ENCODE measurements at places on chromosomes 2 and 18. TPM values are rescaled to one million over a fixed set of nuclear protein-coding genes. Genes with fewer than 3 reads are reported as not detected.

OSR1 gene
- total RNA-seq: not detected

ALPG gene
- total RNA-seq: not detected

CLEC4F gene
- total RNA-seq: not detected

C2orf78 gene
- not detected for total RNA-seq

GATA6 gene
- total RNA-seq: not detected

GRCh38 chr2:241961454-241961853, 91.9 kb downstream of the RTP5 start:
- no peak overlapping the region for H3K27ac ChIP-seq
- DNase-seq: no peak
- peaks cover 3% of the 10 kb centered on the region for H3K27me3 ChIP-seq
- no peak overlapping the region for H3K4me3 ChIP-seq
- no peaks in the 10 kb centered on the region for H3K36me3 ChIP-seq

GRCh38 chr2:233288663-233289062, 19.0 kb upstream of the SAG start:
- DNase-seq: no peak
- no peak overlapping the region for H3K4me3 ChIP-seq
- peak overlapping the region; percentile 9 for H3K27ac ChIP-seq
- H3K27me3 ChIP-seq: no peaks in the 10 kb centered on the region
- peaks cover 80% of the 10 kb centered on the region for H3K36me3 ChIP-seq

DNA sequence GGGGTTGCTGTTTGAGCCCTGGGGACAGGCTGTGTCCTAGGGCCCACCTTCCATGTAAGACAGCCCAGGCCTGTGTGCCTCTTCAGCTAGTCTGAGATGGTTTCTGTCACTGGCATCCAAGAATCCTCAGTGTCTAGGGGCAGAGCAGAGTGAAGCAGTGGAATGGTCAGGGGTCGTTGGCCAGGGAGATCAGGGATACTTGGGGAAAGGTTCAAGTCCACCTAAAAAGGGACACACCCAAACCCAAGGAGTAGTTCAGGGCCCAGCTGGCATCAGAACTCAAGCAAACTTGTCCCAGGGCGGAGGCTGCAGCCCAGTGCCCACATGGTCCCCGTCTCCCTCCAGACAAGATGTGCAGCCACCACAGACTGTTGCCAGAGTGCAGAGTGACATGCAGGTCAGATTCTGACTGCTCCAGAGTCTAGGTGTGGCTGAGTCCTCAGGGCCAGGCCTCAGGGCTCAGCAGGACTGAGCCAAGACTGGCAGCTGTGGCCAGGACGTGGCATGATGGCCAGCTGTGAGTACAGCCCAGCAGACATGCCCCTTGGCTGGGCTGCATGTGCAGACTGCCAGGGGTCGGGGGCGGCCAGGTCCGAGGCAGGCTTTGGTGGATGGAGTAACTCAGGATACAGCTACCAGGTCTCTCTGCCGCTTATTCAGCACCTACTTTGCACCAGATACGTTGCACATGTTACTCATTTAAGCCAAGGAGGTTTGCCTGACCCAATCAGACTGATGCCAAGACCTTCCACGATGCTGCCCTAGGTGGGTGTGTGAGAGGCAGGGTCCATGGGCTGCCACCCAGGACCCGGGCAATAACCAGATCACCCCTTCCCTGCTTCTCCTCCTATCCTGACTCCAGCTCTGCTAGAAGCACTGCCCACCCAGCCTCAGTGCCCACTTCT, 146.6 kb downstream of the SMAD7 start:
- DNase-seq: no peak
- H3K4me1 ChIP-seq: peaks cover 54% of the 10 kb centered on the region
- H3K4me3 ChIP-seq: no peak overlapping the region

GRCh38 chr18:25568986-25569385, 217.0 kb upstream of the ZNF521 start:
- H3K36me3 ChIP-seq: no peaks in the 10 kb centered on the region
- no peak for DNase-seq
- H3K27me3 ChIP-seq: no peaks in the 10 kb centered on the region

GRCh38 chr18:39840406-39840805, 2114.6 kb upstream of the PIK3C3 start:
- H3K36me3 ChIP-seq: no peaks in the 10 kb centered on the region
- H3K27me3 ChIP-seq: no peaks in the 10 kb centered on the region
- DNase-seq: no peak
- no peak overlapping the region for H3K27ac ChIP-seq
- H3K4me1 ChIP-seq: no peaks in the 10 kb centered on the region

DNA sequence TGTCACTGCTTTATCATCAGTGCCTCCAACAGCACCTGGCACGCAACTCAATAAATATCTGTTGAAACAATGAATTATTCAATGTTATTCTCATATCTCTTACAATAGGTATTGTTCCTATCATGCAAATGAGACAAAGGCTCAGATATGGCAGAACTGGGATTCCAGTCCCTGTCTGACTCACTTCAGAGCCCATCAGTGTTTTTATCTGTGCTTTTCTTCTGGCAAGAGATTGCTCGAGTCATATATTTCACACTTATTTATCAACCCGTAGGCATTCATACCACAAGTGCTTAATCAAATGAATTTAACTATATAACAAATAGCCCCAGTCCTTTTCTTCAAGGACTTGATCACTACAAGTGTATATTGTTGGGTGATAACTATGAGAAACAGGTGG, 76.4 kb upstream of the TSPYL6 start:
- no peaks in the 10 kb centered on the region for H3K36me3 ChIP-seq
- DNase-seq: no peak
- H3K27ac ChIP-seq: no peak overlapping the region
- peaks cover 28% of the 10 kb centered on the region for H3K27me3 ChIP-seq
- peaks cover 13% of the 10 kb centered on the region for H3K4me1 ChIP-seq
- no peak overlapping the region for H3K4me3 ChIP-seq

DNA sequence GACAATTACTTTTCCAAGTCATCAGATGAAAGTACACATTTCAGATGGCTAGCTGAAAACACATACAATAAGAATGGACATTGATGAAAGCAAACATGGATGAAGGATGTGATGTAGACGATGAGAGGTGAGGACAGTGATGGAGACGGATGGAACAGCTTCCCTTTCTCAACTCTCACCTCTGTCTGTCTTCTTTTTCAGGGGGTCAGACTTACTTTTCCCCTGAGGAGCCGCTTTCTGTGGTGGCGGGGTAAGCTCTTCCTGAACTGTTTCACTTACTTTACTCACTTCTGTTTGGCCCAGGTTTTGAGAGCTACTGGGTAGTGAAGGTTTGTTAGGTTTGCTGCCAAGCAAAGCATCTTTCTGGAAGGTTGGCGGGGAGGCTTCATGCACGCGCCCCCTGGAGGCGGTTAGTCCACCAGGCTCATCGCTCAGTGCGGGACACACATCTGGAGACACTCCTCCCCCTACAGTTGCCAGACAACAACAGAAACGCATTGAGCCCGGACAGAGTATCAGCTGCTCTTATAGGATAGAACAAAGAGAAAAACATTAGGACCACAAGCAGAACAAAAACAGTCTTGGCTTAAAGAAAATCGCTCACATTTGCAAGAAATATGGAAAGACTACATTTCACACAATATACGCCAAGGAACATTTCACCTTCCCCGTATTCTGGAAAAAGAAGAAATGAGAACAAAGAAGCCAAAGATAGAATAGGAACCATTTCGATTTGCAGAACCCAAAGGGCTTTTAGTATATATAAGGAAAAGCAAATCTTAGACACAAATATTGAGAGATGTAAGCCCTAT, 90.5 kb downstream of the MYOM1 start:
- H3K36me3 ChIP-seq: peaks cover 2% of the 10 kb centered on the region
- peak; percentile 84 for DNase-seq
- no peak overlapping the region for H3K4me3 ChIP-seq

- peak overlapping the region; percentile 38 for H3K4me3 ChIP-seq
- peaks cover 32% of the 10 kb centered on the region for H3K36me3 ChIP-seq
- H3K27ac ChIP-seq: peak overlapping the region; percentile 82
These were observed 4.3 kb downstream of the PMAIP1 start for GRCh38 chr18:59904011-59904601.

GRCh38 chr2:92072461-92073035, 2798.7 kb upstream of the TEKT4 start:
- H3K27ac ChIP-seq: no peak overlapping the region
- no peak for DNase-seq
- H3K36me3 ChIP-seq: no peaks in the 10 kb centered on the region
- H3K4me1 ChIP-seq: no peaks in the 10 kb centered on the region
- no peaks in the 10 kb centered on the region for H3K27me3 ChIP-seq

DNA sequence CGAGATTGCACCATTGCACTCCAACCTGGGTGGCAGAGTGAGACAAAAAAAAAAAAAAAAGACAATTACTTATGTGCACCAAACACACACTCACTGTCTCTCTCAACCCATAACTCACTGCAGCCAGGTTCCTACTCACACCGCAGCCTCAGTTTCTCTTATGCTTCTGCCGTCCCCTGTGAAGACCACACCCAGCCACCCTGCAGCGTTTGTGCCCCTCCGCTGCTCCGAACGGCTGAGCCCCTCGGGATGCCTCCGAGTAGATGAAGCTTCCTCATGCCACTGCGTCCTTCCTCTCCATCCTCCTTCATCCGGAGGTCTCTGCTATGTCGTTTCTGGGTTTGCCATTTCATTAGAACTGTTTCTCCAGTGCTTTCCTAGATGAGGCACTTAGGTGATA, 160.1 kb downstream of the TWIST2 start:
- H3K4me1 ChIP-seq: no peaks in the 10 kb centered on the region
- H3K4me3 ChIP-seq: no peak overlapping the region
- no peak overlapping the region for H3K27ac ChIP-seq
- DNase-seq: no peak
- H3K27me3 ChIP-seq: peaks cover 13% of the 10 kb centered on the region

GRCh38 chr2:74867841-74868658, 34.1 kb downstream of the HK2 start:
- H3K27me3 ChIP-seq: no peaks in the 10 kb centered on the region
- peaks cover 14% of the 10 kb centered on the region for H3K36me3 ChIP-seq
- no peak for DNase-seq
- no peak overlapping the region for H3K4me3 ChIP-seq
- no peak overlapping the region for H3K27ac ChIP-seq
- H3K4me1 ChIP-seq: peaks cover 29% of the 10 kb centered on the region

DNA sequence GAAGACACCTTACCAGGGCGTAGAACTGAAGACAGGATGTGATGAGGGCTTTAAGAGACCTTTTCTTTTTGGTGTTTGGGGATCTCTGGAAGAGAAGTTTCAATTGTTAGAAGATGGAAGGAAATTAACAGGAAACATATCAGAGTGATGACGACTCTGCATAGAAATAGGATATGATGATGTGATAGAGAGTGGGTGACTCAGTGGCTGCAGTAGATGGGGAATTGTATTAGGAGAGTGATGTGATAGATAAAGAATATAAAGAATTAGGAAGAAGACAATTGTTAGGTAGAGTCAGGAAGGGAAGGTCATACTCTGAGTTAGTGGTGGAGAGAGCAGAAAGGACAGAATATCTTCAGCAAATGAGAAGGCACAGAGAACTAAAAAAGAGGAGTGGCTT, 593.9 kb downstream of the NYAP2 start:
- H3K36me3 ChIP-seq: no peaks in the 10 kb centered on the region
- H3K27ac ChIP-seq: no peak overlapping the region
- no peaks in the 10 kb centered on the region for H3K4me1 ChIP-seq
- DNase-seq: no peak

DNA sequence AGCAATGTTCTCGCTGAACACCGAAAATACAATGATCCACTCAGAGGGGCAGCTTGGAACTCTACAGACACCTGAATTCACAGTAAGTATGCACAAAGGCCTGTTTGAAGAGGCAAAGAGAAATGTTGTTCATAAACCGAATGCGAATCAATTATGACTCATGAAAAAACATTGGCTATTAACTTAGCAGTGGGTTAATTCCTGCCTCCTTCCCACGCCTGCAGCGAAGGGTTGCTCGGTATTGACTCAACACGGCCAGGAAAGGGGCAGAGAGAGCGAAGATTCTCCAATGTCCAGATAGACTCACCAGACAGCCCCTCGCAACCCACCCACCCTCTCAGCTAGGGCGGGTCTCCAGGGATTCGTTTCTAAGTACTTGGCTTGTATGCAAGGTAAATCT, 9.4 kb downstream of the CRACDL start:
- no peak overlapping the region for H3K27ac ChIP-seq
- peaks cover 16% of the 10 kb centered on the region for H3K27me3 ChIP-seq
- DNase-seq: no peak
- H3K4me1 ChIP-seq: no peaks in the 10 kb centered on the region

DNA sequence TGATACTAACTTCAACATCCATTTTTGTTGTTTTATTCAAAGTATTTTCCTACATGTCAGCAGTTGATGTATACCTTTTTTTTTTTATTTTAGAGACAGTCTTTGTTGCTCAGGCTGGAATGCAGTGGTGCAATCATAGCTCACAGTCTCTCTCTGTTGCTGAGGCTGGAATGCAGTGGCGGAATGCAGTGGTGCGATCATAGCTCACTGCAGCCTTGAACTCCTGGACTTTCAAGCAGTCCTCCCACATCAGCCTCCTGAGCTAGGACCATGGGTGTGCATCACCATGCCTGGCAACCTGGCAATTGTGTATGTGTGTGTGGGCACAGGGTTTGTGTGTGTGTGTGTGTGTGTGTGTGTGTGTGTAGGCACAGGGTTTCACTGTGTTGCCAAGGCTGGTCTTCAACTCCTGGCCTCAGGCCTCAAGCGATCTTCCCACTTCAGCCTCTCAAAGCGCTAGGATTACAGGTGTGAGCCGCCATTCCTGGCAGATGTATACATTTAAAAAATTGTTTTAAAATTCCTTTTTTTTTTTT, 24.8 kb downstream of the SANBR start:
- DNase-seq: no peak
- H3K27me3 ChIP-seq: no peaks in the 10 kb centered on the region
- H3K27ac ChIP-seq: no peak overlapping the region
- no peak overlapping the region for H3K4me3 ChIP-seq
- H3K36me3 ChIP-seq: peaks cover 8% of the 10 kb centered on the region

DNA sequence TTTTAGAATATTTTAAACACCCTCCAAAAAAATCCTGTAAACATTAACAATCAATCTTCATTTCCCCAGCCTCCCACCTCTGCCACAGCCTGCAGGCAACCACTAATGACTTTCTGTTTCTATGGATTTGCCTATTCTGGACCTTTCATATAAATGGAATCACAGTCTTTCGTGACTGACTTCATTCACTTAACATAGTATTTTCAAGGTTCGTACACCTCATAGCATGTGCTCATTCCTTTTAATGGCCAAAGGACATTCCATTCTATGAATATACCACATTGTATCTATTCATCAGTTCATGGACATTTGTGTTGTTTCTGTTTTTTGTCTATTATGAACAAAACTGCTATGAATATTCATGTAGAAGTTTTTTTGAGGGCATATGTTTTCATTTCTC, 48.5 kb downstream of the NAT8 start:
- DNase-seq: no peak
- peaks cover 10% of the 10 kb centered on the region for H3K36me3 ChIP-seq
- no peak overlapping the region for H3K27ac ChIP-seq
- H3K27me3 ChIP-seq: no peaks in the 10 kb centered on the region
- H3K4me3 ChIP-seq: no peak overlapping the region

Measured in activated CD4-positive, alpha-beta memory T cell treated with anti-CD3 and anti-CD28 coated beads, Interleukin-2, amount 10 ng/mL, durations not matched to agents 7 days and 5 days (primary cell).